ENCODE measurements at places on chromosomes 1 and 21. TPM values are rescaled to one million over a fixed set of nuclear protein-coding genes. Genes with fewer than 3 reads are reported as not detected.

DNA sequence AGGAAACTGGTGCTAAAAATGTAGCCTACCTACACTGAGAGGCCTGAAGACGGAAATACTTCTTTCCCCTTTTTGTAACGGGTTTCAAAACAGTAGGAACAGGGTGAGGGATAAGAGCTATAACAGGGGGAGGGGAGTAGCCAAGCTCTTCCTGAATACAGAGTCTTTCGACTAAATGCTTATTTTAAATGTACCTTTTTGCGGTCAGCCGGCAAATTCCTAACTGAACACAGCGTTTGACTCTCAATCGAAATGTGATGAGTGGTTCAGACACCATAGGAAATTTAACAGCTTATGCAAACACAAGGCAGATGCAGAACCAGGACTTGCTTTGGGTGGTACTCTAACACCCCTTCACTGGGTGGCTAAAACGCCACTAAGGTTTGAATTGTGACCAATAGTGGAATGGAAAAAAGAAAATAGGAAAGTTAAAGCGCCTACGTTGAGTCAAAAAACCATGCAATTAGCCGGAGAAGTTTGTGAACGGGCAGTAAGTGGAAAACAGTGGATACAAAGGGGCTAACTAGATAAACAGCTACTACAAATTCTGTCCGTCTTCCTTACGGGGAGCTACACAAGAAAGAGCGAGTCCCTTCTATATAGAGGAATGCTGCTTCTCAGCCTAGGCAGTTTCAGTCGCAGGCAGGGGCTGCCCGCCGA is 1.7 kb downstream of the EGLN1 start:
- no peak for DNase-seq

- DNase-seq, result no peak
Observed at GRCh38 chr1:232192781-232193450, 437.0 kb downstream of the SIPA1L2 start.

GRCh38 chr1:171948511-171948910 is 107.2 kb downstream of the DNM3 start:
- no peak for DNase-seq

DNA sequence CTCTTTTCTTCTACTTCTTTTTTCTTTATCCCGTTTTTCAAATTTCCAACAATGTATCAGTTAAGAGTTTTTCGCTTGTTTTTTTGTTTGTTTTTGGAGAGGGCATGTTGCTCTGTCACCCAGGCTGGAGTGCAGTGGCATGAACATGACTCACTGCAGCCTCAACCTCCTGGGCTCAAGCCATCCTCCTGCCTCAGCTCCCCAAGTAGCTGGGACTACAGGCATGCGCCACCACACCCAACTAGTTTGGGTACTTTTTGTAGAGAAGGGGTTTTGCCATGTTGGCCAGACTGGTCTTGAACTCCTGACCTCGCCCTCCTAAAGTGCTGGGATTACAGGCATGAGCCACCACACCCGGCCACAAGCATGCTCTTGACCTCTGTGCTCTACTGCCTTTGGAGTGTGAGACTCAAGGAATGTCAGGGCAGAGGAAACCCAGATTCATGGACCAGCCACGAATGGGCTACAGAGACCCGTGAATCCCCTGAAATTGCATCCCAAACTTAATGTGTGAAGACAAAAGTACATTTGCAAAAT is 65.1 kb upstream of the HSD17B7 start:
- no peak for DNase-seq

DNA sequence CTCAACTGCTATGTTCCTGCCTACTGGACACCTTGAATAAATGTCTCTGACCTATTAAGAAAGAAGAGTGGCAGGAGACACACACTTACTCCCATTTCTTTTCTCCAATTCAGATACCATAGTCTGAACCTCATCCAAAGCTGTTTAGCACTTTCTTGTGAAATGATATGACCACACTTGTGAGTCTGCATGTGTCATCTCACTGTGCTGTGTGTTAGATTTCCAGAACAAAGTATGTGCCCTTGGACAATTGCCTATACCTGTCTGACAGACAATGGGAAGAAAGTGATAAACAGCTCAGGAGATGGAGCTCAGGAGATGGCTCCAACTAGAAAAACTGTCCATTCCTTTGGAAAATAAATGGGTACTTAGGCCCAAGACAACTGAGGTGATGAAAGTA is 48.4 kb downstream of the USP48 start:
- DNase-seq, result no peak

GRCh38 chr1:11654137-11654938 is at the start of the genes FBXO2 and FBXO44:
Gene FBXO2, minus strand, starts transcription at chr1:11654429. Its CDS starts 89 bp downstream, at chr1:11654340.
Gene FBXO44, plus strand, starts transcription at chr1:11654877. Its CDS starts 959 bp downstream, at chr1:11655836.
- peak; percentile 61 for DNase-seq

GRCh38 chr21:38733972-38734546 is 71.7 kb upstream of the ETS2 start:
- peak; percentile 90 for DNase-seq

- DNase-seq, result no peak
Observed at GRCh38 chr1:218939095-218939494, 234.6 kb upstream of the LYPLAL1 start.

- no peak for DNase-seq
Observed at GRCh38 chr1:33275706-33276572, 19.6 kb downstream of the ZNF362 start.

GRCh38 chr1:184078564-184079249 is 27.2 kb downstream of the TSEN15 start:
- DNase-seq, result no peak

GRCh38 chr1:84835169-84835568 is 57.8 kb downstream of the LPAR3 start:
- no peak for DNase-seq

DNA sequence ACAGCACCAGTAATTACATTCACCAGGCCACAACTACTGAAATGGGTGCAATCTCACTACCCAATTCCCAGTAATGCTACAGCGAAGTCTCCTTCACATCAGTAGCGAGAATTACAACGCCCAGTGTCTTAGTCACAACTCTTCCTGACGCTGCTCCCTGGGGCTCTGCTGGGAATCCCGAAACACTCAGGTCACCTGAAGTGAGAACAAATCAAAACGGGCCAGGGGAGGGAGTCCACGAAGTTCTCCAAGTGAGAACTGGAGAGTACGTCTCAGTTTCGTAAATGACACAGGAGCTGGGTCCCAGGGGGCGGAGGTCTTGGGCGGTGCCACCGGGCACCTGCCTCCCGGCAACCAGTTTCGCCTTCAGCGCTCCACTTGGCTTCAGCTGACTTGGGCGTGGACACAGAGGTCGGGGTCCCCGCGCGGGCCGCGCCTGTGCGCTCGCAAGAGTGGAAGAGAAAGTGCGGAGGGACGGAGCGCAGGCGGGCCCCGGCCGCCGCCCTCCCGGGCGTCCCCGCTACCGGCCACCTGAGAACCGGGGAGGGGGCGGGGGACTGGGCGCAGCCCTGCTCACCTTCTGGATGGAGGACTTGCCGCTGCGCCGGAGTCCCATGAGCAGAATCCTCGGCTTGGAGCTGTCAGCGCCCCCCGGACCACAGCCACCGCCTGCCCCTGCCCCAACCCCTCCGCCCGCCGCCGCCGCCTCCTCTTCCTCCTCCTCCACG is 575 bp downstream of the RRAGC start:
- DNase-seq, result peak; percentile 46

DNA sequence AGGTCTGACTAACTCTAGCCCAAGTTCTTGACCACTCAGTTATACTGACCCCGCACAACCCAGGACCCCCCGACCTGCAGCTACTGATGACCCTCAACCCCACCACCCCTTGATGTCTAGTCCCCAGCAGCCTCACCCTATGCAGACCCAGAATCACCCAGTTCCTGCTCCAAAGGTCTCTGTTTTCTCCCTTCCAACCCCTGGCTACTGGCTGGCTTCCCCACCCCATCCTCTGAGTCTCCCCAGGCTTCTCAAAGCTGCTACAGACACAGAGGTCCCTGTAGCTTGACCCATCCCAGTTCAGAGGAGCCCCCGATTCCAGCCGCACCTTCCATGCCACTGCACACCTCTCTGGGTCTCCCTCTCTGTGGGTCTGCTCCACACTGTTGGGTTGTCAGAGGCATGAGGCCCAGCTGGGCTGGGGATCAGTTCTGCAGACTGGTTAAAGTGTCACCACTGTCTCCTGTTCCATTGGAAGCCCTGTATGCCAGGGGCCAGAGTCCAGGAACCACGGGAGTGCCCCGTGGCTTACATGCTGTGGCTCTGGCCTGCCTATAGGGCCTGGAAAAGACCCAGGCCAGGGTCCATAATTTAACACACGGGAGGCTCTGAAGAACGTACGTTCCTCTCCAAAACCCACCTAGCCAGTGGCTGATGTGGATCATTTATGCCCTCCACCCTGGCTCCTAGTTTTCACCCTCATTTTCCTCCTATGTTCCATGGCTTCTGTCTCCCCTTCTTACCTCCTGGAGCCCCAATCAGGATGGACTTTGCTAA is 497 bp downstream of the PKLR start:
- no peak for DNase-seq

GRCh38 chr1:101816262-101816661 is 180.5 kb downstream of the OLFM3 start:
- DNase-seq, result no peak

DNA sequence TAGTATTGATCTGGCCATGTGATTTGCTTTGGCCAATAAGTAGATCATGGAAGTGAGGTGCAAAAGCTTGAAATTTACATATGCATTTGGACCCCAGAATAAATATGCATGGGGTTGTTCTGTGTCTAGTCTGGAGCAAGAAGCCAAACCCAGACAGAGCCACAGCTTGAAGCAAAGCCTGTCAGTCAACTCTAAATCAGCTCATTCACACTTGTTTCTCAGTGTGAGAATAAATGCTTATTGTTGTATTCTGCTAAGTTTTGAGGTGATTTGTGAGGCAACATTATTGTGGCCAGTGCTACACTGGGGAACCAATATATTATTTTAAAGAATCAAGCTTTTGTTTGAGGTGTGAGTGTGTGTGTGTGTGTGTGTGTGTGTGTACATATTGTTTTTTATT is 12.2 kb upstream of the PGLYRP3 start:
- no peak for DNase-seq

- DNase-seq, result peak; percentile 71
Observed at GRCh38 chr1:247448107-247448791, 9.7 kb downstream of the OR2B11 start.

DNA sequence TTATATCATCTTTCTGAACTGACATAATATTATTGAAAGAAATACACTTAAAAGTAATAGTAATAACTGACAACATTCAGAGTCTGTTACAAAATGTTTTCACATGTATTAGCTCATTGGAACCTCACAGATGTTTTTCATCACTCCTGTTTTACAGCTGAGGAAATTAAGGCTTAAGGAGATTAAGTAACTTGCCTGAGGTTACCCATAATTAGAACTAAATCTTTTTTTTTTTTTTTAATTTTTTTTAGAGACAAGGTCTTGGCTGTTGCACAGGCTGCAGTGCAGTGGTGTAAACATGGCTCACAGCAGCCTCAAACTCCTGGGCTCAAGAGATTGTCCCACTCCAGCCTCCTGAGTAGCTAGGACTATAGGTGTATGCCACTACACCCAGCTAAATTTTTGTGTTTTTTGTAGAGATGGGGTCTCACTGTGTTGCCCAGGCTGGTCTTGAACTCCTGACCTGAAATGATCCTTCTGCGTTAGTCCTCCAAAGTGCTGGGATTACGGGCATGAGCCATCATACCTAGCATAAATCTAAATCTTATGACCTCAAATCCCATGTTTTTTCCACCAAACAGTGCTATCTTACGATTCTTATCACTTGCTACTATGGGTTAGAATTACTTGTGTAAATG is 64.7 kb upstream of the MACF1 start:
- DNase-seq, result no peak

DNA sequence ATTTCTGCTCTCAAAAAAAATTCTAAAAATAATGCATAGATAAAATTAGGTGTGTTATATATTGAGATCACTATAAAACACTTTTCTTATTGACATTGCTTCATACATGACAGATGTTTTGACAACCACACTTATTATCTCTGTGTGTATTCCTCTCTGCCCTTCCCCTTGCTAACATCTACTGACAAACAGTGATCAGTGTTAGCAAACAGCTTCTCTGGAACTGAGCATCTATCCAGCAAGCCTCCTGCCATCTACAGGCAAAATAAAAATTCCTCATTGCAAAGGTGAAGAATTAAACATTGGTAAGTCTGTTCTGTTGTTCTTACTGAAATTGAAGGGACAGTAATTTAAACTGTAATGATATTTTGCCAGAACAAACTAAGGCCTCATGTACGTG is 2153.9 kb downstream of the NCAM2 start:
- no peak for DNase-seq

DNA sequence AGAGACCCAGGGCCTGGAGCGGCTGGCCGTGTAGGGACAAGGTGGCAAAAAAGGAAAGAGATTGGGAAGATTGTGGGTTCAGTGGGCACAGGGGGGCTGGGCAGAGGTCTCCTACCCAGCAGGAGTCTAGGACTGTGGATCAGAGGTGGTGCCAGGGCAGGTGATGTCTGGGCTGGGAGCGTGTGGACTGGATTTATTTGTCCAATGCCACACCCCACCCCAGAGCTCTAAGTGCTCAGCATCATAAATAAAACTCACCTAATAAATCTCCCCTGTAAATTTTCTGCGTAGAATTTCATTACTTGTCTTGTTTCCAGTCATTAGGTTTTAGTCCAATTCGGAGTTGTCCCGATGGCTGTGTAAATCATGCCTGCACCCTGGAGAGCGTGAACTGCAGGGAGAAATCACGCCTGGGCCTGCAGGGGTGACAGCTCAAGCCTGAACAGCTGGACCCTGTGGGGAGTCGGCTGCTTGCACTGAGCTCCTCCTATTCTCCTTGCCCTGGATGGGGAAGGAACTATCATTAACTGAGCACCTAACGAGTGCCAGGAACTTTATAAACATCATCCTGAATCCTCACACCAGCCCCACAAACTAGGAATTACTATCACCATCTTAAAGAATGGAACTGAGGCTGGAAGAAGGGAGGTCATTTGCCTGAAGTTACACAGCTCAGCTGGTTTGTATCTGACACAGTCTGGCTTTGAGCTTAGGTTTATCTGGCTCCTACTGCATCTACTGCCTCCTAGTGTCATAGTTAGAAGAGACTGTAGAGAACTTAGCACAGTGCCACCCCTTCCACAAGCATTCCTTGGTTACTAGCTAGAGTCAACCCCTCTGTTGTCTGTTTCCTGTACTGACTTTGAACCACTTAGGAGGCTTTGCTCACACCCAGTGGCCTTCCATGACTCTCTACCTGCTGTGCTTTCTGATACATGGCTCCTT is 25.0 kb upstream of the POU3F1 start:
- DNase-seq, result no peak

GRCh38 chr1:235018720-235019444 is 109.8 kb downstream of the TOMM20 start:
- DNase-seq, result no peak

- DNase-seq, result no peak
Observed at GRCh38 chr1:97414682-97415312, 506.0 kb downstream of the DPYD start.

Gene GRIK1
- total RNA-seq, result not detected

Gene CDC14A
- 4.0 TPM for total RNA-seq

Gene LCE3D
- not detected for total RNA-seq

Gene CSMD2
- total RNA-seq, result 0.90 TPM

Gene SLC35D1
- total RNA-seq, result 4.4 TPM

Gene KCNK1
- total RNA-seq, result 23.2 TPM

Gene C8A
- total RNA-seq, result not detected

Gene C4BPA
- total RNA-seq, result not detected

Gene EPHA10
- 0.05 TPM for total RNA-seq

Gene AIRE
- total RNA-seq, result not detected

Gene NFASC
- 16.3 TPM for total RNA-seq

Gene HORMAD1
- not detected for total RNA-seq

Gene NBPF10
- 1.0 TPM for total RNA-seq

Gene CFAP126
- total RNA-seq, result not detected

Gene ERICH3
- not detected for total RNA-seq

Gene PRDM16
- 14.4 TPM for total RNA-seq

Measured in heart right ventricle (tissue), 16 donors.